ENCODE measurements at places on chromosomes 11 and 22.

- no peak for DNase-seq
These were observed 2.9 kb upstream of the APOBEC3A start for GRCh38 chr22:38954414-38955043.

DNA sequence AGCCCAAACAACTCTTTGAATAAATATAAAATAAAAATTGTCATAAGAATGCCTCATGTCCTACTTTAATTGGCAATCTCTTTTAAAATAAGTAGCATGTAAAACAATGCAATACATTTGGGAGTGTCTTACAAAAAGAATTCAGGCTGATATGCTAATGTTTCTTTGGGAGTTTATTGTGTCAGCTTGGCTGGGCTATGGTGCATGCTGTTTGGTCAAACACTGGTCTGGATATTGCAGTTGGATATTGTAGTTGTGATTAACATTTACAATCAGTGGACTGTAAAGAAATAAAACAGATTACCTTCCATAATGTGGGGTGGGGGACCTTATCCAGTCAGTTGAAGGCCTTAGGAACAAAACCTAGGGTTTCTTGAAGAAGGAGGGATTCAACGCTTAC lies 37.0 kb upstream of the B3GAT1 start:
- no peak for DNase-seq

DNA sequence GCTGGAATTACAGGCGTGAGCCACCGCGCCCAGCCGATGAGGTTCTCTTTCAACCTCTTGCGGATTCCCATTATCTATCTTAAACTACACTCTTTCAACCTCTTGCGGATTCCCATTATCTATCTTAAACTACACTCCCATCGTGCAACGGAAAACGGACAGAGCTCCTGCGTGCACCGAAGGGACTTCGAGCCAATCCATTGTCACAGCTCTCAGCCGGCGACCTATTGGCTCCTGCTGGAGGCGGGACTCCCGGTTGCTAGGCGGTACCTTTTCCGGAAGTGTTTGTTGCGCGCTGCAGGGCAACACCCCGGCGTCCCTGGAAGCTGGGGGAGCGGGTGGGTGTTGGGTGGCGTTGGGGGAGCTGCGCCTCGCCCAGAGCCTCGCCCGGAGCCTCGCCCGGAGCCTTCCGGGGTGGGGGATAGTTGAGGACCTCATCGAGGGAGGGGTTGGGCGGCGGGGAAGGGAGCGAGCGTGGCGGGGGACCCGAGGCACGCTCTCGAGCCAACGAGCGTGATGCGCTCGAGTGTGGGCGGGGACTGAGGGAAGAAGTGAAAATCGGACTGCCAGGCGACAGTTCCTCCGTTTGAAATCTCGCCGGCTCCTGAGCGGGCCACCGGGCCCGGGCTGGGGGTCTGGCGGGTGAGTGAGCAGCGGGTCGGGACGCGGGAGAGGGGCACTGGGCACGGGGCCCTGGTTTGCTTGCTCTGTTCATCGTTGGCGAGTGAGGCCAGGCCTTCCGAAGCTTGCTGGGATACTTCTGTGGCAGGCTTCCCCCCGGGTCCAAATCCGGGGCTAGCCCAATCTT lies at the start of gene CEP164:
CEP164 (plus strand) TSS at position 288 of the 808 bp plus-strand sequence. CDS start 10,733 bp downstream, outside the sequence.
- DNase-seq: peak; percentile 97

DNA sequence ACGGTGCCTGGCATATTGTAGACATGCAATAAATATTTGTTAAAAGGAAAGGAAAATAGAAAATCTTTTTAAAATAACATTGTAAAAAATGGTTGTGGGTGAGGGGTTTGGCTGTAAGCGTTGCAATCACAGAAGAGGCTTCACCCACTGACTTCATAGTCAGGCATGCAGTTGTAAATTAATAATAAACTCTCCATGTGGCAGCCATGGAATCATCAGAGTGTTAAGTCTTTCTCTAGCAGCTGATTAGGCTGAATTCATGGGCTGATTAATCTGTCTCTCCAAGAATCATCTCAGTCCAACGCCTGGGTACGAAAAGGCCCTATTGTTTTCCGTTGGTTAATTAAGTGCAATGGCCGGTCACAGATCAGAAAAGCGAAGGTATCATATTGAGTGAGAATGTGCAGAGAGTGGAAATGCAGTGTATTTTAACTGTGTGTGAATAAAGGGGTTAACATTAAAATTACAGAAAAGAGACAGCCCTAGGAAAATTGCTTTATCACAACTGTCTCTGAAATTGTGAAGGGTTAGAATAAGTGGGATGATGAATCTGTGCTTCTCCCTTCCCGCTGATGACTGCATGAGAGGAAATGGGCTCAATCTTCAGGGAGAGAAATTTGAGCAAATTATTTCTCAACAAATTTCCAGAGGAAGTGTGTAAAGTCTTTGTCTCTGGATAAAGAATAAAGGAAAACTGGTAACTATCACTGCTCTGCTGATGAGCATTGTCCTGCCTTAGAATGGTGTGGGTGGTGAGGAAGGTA lies 269.0 kb downstream of the FAM76B start:
- no peak for DNase-seq

Measured in epithelial cell of esophagus (primary cell).